IMR-90 (cell line): ENCODE measurements at places on chromosomes 6 and 20.

GRCh38 chr20:38217791-38218565 lies 42.6 kb downstream of the KIAA1755 start:
- peak; percentile 97 for DNase-seq

DNA sequence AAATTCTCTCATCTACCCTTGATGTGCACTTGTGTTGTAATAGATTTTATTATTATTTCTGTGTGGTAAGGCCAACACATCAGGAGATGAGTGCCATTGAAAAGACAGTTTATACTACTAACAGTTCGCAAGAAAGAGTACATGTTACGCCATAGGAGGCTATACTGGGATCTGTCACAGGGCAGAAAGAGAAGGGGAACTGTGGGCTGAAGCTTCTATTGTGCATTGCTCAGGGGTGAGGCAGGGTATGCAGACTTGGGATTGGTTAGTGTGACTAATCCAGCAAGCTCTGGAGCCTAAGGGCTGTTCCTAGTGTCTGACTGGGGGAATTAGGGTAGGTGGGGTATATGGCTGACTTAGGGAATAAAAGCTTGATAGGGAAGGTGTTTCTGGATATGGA lies 50.9 kb downstream of the GPR63 start:
- DNase-seq = no peak

DNA sequence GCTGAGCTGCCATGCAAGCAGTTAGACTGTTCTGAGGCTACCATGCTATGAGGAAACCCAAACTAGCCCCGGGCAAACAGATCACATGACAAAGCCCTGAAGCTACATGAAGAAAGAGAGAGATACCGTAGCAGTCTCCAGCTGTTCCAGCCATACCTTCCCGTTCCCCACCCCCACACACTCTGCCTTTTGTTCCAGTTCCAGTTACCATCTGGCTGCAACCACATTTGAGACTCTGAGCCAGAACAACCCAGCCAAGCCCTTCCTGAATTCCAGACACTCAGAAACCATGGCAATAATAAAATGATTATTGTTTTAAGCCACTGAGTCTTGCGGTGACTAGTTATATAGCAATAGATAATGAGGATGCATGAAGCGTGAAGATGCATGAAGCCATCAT lies 28.3 kb downstream of the RIN2 start:
- peak; percentile 92 for DNase-seq

DNA sequence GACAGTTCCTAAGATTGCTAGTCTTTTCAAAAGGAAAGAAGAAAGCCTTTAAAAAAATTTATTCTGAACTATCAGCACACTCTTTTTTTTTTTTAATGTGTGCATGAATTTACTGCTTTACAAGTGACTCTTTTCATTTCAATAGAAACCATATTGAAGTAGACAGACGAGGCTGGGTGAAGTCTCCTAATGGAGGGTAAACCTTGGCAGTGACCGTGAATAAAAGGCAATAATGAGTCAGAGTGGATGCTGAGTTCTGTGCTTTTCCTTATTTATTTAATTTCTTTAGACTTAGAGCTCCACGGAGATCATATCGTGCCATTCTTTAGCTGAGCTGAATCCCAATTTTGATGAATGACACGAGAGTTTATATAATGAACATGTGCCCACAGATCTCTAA lies 196.9 kb downstream of the PRL start:
- DNase-seq = no peak

- no peak for DNase-seq
Observed at GRCh38 chr20:24878657-24879056, 70.4 kb upstream of the CST7 start.

GRCh38 chr6:43784049-43784855 lies 14.2 kb downstream of the VEGFA start:
- no peak for DNase-seq

DNA sequence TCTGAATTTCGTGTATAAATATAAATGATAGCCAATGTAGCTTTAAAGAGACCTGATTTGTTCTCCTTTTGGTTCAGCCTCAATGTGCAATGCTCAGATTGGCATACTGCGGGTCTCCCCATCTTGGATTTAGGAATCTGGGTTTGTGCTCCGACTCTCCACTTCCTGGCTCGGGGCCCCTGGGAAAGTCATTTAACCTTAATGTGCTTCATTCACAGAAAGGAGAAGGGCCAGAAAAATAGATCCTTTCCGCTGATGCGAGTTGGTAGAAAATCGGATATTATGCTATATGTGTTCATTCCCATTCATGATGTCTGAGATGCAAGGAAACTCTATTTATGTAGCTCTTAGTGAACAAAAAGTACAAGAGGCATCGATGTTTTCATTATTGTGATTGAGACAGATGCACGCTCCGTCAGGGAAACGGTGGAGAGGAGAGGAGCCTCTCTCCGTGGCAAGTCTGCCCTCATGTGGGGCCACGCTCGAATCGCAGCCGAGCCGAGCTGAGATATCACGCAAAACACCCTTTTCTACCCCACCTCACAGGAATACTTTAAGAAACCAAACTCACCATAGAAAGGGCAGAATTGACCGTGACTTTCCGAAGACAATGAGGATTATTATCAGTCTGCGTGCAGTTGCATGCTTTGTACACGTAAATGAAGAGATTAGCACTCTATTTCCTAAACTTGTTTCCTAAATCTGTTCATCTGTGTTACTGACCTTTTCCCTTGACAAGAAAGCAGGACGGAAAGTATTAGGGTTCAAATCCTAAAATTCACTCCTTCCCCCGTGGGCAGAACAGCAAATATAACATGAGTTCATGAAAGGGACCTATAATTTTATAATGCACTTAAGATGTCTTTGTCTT lies 136.6 kb downstream of the COL9A1 start:
- peak; percentile 15 for DNase-seq

DNA sequence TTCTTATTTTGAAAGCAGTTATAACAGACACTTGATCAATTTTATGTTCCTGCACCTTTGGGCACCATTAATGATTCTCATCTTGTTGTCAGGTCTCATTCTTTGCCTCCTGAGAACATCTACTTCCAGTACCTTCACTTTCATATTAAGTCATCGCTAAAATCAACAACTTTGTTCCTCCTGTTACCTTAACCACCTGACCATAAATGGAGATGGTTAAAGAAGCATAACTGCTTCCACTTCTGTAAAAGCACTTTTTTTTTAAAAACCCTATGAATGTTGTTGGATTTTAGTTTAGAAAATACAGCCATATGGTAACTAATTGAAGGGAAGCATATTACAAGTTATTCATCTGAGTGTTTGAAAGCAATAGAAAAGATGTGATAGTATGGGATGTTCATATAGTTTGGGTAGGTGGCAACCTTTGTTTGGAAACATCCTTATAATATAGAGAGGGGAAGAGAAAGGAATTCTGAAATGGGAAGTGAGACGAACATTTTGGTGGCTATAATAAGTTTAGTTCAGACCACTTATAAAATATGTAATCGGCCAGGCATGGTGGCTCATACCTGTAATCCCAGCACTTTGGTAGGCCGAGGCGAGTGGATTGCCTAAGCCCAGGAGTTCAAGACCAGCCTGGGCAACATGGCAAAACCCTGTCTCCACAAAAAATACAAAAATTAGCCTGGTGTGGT lies 53.9 kb downstream of the AFG1L start:
- DNase-seq = no peak

- peak; percentile 11 for DNase-seq
Observed at GRCh38 chr6:41288030-41288753, 1.7 kb upstream of the TREM1 start.

DNA sequence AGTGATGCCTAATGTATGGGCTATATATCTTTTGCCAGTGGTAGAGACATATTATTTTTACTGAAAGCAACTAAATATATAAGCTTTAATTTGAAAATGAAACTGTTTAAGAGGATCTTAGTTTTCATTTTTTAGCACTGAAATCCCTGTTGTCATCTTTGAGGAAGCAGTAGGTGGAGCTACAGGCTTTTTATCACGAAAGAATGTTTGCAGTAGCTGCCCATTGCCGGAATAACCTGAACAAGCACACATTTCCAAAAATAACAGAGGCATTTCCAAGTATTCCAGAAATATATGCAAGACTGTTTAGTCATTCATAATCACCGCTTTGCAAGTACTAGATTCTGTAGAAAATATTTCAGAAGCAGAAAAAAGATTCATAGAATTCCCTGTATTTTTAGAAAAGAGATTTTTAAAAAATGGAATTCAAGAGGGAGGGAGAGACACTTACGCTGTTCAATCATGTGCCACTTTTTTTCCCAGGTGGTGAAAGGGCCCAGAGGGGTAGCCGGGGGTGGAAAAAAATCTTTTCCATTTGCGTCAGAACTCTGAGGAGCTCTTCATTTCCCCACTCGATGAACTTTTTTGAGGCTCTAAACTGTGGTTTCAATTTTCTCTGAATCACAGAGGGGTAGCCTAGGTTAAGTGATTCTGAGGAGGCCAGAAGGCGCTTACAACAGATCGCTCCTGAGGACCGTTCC lies 142.5 kb upstream of the FERMT1 start:
- DNase-seq = peak; percentile 73

- DNase-seq = no peak
Observed at GRCh38 chr6:21265034-21265729, 328.4 kb upstream of the SOX4 start.

- peak; percentile 70 for DNase-seq
Observed at GRCh38 chr6:113936093-113936934, 34.6 kb downstream of the HDAC2 start.

GRCh38 chr6:118565311-118565960 lies 17.3 kb downstream of the PLN start:
- peak; percentile 33 for DNase-seq

- peak; percentile 48 for DNase-seq
Observed at GRCh38 chr6:108113557-108114519, 39.3 kb upstream of the OSTM1 start.

DNA sequence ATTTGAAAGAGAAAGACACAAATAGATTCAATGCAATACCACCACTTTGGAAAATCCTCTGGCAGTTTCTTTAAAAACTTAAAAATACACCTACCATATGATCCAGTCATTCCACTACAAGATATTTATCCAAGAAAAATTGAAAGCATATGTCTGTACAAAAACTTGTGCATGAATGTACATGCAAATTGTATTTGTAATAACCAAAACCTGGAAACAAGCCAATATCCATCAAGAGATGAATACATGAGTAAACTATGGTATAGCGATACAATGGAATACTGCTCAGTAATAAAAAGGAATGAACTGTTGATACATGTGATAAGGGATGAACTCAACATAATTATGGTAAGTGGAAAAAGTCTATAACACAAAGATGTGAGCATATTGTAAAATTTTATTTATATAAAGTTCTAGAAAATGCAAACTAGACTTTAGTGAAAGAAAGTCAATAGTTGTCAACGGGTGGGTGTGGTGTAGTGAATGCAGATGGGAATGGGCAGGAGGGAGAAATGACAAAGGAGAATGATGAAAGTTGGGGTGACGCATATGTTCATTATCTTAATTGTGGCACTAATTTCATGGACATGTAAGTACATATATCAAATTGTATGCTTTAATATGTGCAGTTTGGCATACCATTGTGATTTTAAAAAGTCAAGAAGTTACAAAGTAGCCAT lies 347.5 kb downstream of the SAMD5 start:
- peak; percentile 36 for DNase-seq

DNA sequence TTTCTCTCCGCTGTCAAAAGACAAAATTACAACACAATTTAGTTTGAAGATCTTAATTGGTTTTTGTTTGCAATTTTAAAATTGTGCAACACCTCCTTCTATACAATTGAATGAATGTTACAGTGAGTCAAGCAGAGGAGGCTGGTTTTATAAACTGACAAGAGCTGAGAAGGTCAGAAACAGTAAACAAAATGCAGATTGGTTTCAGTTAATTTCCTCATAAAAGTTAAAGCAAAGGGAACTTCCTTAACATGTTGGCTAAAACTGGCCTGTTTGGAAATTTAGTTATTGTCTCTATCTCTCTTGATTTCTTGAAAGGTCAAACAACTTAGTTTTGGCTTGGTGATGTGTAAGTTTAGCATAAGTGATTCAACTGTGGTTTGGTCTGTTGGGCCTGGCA lies 22.2 kb downstream of the KHDC1L start:
- DNase-seq = peak; percentile 40

- DNase-seq = peak; percentile 49
Observed at GRCh38 chr6:41306187-41306854, 19.8 kb upstream of the TREM1 start.

GRCh38 chr6:7183707-7184106 lies 75.9 kb downstream of the RREB1 start:
- DNase-seq = no peak

DNA sequence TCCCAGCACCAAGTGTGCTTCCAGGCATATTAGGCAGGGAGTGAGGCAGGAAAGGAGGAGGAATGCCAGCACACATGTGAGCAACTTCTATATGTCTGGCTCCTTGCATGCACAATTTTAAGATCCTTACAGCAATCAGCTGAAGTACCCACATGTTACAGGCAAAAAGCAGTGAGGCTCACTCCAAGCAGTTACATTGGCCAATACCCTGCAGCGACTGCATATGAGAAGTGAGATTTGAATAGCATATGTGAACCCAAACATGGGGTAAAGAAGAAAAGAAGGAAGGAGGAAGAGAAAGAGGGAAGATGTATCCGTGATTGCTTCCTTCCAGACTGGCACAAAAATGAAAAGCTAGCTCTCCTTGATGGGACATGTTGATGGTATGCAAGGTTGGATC lies 193.6 kb downstream of the PTPRT start:
- DNase-seq = no peak

- peak; percentile 59 for DNase-seq
Observed at GRCh38 chr20:17499041-17499440, 32.1 kb downstream of the BFSP1 start.

DNA sequence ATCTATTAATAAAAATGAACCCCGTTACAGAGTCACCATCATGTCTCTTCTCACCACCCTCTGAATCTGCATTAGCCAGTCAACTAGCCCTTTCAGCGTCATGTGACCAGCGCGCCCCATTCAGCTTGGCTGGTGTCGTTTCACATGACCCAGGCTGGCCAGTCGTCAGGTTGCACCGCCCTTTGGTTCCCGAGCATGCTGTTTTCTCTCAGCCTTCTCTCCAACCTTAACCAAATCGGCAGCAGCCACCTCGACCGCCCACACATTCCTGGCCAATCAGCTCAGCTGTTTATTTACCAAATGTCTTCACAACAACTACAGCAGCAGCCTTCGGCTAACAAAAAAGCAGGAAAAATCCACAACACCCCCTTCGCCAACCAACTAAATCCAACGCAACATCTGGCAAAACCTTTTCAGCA lies 5.6 kb downstream of the SRSF3 start:
- peak; percentile 40 for DNase-seq

- no peak for DNase-seq
Observed at GRCh38 chr6:129653229-129653628, 56.7 kb downstream of the ARHGAP18 start.

DNA sequence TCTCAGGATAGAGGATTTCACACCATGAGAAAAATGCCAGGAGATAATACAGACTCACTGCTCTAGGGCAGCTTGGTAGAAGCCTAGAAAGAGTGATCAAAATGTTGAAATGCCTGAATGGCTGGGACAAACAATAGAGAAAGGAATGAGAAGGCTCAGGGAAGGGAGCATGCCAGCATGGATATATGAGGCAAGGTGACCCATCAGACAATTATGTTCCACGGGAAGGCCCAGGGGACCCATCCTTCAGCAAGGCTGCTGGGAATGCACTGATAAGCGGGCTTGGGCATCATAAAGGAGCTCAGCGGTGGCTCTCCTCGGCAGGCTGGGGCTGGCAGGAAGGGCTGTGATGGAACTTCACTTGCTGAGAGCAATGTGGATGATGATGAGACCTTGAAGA lies 12.2 kb downstream of the HEBP2 start:
- DNase-seq = no peak

- no peak for DNase-seq
Observed at GRCh38 chr6:148269386-148269785, 73.3 kb upstream of the SASH1 start.
